ENCODE measurements at places on chromosomes 2 and 18.

GRCh38 chr18:40937386-40937785 lies 1017.6 kb upstream of the PIK3C3 start:
- DNase-seq: no peak

DNA sequence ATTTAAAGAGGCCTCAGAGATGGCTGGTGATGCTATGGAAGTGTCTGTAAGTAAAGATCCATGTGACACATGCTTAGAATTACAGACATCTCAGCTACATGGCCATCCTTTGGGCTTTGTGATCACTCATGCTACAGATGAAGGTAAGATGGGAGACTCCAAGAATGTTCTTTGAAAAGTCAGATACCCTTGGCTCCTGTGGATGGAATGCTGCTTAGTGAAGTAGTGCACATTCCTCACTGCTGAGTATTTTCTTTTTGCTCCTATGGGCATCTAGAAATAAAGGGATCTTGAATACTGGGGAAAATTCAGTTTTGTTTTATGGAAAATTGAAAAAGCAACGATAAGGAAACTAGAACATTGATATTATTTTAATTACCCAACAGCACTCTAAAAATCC lies 55.2 kb upstream of the REV1 start:
- no peak for DNase-seq

GRCh38 chr2:15559379-15560139 lies 1.6 kb downstream of the NBAS start:
- no peak for DNase-seq

DNA sequence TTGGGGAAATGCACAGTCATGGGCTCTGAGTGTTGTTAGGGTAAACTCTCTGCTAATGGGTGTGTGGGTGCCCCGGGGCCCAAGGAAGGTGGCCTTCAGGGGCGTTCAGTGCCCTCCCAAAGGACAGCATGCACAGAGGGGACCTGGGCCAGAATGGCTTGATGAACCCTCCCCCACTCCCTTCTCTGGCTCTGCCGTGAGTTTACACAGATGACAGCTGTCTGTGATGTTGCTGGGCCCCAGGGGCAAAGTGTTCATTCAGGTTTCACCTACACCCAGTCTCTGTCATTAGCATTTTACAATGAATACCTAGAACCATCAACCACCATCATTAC lies 3.2 kb downstream of the NPPC start:
- DNase-seq: no peak

DNA sequence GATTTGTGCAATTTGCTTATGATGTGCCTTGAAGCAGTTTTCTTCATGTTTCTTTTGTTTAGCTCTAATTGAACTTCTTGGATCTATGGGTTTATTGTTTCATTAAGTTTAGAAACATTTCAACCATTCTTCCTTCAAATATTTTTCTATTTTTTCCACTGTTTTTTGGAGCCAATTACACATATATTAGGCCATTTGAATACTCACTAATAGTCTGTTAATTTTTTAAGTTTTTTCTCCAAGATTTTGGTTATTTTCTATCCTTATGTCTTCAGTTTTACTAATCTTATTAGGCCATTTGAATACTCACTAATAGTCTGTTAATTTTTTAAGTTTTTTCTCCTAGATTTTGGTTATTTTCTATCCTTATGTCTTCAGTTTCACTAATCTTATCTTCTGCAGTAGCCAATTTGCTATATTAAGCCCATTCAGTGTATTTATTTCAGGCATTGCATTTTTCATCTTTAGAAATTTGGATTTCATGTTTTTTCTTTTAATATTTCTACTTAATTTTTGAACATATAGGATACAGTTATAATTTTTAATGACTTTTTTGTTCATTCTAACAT lies 9.5 kb upstream of the TMEM87B start:
- DNase-seq: no peak

- no peak for DNase-seq
These were observed 68.3 kb downstream of the SPRED2 start for GRCh38 chr2:65363879-65364666.

- no peak for DNase-seq
These were observed 94.9 kb downstream of the SLC4A3 start for GRCh38 chr2:219722276-219722879.

DNA sequence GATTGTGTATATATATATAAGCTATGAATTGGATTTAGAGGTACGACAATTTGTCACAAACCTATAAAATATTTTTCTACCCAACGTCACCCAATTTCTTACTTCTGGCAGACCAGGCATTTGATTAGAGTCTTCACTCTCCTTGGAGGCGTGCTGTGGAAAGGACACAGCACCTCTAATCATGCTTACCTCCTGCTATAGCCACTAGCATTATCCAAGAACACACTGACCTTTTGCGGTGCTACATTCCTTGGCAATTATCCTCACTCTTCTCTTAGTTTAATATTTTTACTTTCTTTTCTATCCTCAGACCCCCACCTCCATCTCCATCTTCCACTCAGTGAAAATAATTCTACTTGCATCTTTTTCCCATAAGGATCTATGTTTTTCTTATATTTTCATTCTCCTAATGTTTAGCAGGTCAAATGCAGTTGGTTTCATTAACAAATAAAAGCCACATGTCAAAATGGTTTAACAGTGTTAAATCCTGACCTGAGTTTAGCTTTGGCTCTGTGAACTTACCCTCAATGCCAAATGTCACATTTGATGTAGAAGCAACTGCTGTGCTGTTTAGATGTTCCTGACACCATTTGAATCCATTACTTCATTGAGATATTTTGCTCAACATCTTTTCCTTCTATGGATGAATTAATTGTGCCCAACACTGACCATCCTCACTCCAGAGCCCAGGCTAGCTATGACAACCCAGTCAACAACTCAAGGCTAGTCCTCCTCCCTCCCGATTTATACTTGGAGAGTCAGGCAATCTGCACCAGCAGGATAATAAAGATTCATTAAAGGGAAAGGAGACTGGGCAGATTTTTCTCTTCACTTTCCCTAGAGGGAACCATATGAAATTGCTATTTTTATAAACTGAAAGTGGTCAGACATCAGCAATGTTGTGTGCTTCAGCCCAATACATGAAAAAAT lies 240.5 kb downstream of the MREG start:
- no peak for DNase-seq

GRCh38 chr2:58227171-58227917 lies 13.8 kb downstream of the FANCL start:
- DNase-seq: no peak

GRCh38 chr2:188576006-188576405 lies 284.3 kb downstream of the GULP1 start:
- DNase-seq: no peak

GRCh38 chr2:154570501-154570900 lies 128.0 kb upstream of the KCNJ3 start:
- no peak for DNase-seq

DNA sequence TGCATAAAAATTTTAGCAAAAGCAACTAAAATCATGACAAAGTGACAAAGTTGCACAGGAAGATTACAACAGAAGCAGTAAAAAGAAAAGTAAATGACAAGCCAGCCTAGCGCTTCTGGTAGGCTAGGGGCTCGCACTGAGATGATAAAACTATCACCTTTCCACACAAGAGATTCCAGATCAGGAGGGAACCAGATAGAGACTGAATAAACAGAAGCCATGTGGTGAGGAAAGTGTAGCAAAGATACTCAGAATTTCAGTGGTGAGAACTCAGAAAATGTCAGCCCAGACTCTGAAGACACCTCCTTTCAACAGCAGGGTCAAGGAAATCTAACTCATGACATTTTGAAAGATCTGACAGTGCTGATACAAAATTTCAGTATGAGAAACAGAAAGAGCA lies 77.4 kb upstream of the DNAJC10 start:
- DNase-seq: no peak
